D721Med (cell line): ENCODE measurements at places on chromosomes 12 and 14.

DNA sequence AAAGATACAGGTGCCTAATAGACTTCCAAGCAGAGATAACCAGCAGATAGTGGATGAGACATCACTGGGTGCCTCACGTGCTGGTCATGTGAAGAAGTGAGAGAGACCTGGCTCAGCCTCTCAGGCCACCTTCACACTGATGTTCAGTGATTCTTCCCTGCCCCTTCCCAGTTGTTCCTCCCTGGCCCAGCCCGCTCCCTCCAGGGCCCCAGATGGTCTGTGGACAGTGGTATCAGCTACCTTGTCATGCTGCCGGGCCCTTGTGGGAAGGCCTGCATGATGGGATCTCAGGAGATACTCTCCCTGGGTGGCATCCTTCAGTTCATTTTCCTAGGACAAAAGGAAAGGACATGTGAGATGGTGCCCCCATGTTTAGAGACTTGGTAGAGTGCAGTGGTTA lies 179.9 kb downstream of the PIWIL1 start:
- DNase-seq: no peak

GRCh38 chr12:12533238-12533829 lies 29.3 kb downstream of the DUSP16 start:
- DNase-seq: no peak

GRCh38 chr14:62445570-62445969 lies 599.7 kb downstream of the KCNH5 start:
- no peak for DNase-seq

DNA sequence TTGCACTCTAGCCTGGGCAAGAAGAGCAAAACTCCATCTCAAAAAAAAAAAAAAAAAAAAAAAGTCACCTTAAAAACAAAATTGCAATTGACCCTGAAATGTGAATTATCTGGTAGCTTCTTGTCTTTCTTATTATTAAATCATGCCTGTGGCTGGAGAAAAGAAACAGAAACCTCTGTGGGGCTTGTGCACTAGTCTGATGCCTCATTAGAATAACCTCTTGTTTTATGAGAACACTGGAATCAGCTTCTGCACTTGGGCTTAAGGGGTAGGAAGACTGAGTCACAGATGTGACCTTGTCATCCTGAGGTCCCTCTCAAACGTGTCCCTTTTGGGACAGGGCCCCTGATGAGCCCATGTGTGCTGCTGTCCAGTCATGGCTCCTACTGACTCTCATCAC lies 237.9 kb downstream of the DACT1 start:
- no peak for DNase-seq

- DNase-seq: no peak
Observed at GRCh38 chr12:42652048-42652447, 62.5 kb upstream of the PRICKLE1 start.

- no peak for DNase-seq
Observed at GRCh38 chr14:35412272-35413056, 7.9 kb upstream of the NFKBIA start.
